AG08396 (cell line): ENCODE measurements at places on chromosomes 2 and 18.

DNA sequence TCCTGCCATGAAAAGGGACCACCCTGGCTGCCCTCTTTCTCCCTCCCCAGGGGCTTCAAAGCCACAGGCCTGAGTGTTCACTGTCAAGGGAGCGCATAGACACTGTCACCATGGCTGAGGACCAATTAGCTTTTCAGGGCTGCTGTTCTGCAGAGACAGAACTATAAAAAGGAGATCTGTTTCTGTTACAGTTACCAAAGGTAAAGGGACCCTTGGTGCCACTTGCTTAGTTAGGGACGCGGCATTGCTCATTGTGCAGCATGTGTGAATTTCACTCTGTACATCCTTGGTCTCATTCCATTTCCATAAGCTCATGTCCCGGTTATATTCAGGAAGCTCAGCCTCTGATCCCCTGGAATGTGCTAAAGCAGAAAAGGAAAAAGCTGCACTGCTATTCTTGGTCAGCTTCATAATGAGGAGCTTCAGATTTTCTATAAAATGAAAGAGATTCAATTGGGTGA is 55.5 kb upstream of the RNF152 start:
- no peak for DNase-seq

- DNase-seq: no peak
Measured at GRCh38 chr2:67834482-67834881, 228.3 kb downstream of the C1D start.

DNA sequence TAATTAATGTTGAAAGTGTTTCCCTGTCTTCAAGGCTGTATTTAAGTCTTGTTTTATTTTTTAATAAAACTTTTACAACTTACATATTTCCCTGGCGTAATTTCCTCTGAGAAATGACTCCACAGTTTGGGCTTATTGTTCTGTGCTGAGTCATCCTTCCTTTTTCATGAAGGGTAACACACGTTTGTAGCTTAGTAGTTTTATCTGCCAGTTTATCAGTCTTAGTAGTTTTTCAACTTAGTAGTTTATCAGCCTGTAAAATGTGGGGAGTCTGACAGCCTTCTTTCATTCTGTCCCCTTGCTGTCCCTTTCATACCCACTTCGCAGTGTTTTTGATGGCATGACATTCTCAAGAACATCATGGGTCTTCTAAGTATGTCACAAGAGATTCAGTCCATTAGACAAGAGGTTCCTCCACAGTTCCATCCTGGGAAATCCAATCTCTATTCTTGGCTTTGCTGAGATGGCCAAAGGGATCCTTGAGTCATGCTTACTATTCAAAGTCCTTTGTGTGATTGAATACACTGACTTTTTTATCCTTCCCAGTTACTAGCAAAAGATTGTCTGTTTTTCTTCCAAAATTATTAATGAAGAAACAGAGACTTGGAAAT is 60.0 kb upstream of the SGPP2 start:
- DNase-seq: no peak

- DNase-seq: no peak
Measured at GRCh38 chr2:14524803-14525080, 107.8 kb upstream of the LRATD1 start.

DNA sequence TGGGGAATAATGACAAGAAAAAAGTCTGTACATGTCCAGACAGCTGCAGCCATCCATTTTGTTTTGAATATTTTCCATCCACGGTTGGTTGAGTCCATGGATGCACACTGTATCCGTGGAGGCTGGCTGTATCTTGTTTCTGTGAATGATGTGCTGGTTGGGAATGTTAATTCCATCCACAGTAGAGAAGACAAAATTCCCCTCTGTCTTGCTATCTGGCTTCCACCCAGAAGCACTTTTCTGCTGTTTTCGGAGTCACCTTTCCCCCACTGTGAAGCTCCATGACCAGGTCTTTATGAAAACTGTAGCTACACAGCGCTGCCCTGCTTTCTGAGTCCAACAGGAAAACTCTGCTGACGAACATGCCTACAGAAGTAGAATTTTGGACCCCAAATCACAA is 122.3 kb downstream of the HRH4 start:
- no peak for DNase-seq

DNA sequence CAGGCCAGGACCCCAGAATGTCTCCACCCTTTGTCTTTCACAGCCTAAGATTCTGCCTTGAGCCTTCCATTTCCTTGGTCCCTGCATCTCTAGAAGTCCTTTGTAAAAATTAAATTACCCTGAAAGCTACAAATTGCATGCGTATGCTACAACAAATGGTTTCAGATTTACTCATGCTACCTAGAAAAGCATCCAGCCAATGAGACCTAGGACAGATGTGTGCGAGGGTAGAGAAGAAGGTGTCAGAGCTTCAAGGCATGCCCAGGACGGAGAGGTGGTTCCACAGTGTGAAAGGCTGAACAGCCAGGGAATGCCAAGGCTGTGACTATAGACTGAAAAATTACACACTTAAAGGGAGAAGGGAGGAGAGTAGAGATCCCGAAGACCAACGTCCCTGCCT is 40.2 kb downstream of the CCBE1 start:
- DNase-seq: no peak

- no peak for DNase-seq
Measured at GRCh38 chr2:45941531-45942236, 290.2 kb downstream of the PRKCE start.

GRCh38 chr2:176934869-176935415 is 277.7 kb upstream of the HNRNPA3 start:
- no peak for DNase-seq

GRCh38 chr18:68679528-68679927 is 35.4 kb downstream of the TMX3 start:
- peak; percentile 32 for DNase-seq

- peak; percentile 79 for DNase-seq
Measured at GRCh38 chr2:96342085-96342484, 6.5 kb downstream of the NCAPH start.

DNA sequence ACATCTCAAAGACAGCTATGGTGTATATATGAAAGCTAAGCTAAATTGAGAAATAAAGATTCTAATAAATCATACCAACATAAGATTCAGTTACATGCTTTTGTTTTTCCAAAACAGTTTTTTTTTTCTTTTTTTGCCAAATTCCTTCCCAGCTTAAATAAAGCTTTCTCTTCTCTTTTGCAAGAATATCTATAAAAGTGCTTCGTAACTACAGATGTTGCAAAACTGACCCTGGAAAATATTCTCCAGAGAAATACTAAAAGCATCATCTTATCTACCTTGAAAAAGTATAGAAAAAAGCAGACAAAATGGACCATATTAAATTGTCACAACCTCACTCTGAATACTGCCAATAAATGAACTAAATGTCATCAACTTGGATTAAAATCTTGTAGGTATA is 38.7 kb downstream of the FANCL start:
- no peak for DNase-seq

GRCh38 chr2:112794841-112795240 is 10.5 kb upstream of the IL1A start:
- DNase-seq: no peak

DNA sequence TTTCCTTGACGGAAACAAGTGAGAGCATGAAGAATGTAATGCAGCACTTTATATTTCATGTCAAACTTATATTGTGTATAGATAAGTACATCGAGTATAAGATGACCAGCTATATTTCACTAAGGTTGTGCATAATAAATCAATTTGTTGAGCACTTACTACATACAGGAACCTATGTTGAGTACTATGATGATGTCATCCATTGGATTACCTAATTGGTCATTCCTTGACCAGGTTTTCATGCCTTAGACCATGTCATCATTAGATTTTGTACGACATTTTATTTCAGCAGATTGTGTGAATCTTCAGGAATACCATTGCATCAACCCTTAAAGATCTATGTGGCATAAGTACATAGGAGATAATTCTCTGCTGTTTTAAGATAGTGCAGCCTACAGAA is 119.7 kb downstream of the CPS1 start:
- DNase-seq: no peak

DNA sequence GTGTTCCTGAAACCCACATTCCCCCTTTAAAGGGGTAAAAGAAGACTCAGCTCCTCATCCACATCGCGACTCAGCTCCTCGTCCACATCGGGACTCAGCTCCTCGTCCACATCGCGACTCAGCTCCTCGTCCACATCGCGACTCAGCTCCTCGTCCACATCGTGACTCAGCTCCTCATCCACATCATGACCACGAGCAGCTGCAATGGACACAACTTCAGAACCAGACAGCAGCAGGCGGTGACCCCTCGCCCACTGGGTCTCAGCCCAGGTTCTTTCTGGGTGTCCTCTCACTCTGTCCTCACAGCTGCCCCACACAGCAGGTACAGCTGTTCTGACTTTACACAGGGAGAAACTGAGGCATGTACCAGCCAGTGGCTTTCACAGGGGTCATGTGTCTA is 163.5 kb upstream of the SALL3 start:
- DNase-seq: no peak

DNA sequence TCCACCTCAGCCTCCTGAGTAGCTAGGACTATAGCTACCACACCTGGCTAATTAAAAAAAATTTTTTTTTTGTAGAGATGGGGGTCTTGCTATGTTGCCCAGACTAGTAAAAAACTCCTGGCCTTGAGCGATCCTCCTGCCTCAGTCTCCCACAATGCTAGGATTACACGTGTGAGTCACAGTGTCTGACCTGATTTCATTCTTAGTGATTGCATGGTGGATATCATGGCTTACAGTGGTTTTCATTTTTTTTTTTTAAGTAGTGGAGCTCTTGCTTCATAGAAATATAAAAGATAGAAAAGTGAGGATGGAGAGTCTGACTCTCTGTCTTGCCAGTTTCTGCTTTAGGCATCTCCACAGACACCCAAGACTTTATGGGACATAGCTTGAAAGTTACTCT is 83.6 kb downstream of the CDC42EP3 start:
- no peak for DNase-seq

GRCh38 chr2:183244300-183244844 is 120.1 kb downstream of the NUP35 start:
- DNase-seq: no peak

DNA sequence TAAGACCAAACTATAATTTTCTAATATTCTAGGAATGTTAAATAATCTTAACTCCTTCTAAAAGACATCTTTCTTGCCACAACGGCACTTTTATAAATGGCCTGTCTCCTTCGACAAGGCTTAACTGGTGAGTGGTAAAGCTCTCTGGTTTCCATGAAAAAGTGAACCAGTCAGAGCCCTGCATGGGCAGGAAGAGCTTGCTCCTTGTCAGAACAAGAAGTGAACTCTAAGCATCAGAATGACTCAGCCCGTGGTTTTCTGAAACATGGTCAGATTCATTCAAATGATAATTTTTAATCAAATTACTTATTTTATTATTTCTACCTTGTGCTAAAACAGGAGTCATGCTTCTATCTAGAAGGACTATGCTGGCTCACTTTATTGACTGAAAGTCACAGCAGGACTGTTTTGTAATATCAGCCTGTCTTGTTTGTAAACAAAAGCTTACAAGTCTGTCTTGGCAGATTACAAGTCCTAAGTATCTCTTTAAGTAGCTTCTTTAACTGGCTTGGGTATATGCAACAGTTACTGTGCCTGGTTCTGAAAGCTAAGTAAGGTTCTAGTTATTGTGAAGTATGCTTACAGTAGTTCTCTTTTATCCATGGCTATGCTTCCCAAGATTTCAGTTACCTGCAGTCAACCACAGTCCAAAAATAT is 245.4 kb downstream of the NAPG start:
- DNase-seq: no peak

- DNase-seq: no peak
Measured at GRCh38 chr2:232361646-232362045, 16.9 kb upstream of the ALPP start.

DNA sequence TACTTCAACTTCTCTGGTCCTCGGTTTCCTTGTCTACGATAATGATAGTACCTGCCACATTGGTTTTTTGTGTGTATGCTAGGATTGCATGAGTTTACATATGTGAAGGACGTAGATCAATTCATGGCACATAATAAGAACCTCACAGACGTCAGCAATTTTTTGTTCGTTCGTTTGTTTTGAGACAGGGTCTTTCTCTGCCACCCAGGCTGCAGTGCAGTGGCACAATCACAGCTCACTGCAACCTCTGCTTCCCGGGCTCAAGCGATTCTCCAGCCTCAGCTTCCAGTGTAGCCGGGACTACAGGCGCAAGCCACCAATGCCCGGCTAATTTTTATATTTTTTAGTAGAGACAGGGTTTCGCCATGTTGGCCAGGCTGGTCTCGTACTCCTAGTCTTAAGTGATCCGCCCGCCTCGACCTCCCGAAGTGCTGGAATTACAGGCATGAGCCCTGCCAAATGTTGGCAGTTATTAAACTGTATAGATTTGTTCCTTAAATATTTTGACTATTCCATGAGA is 756 bp upstream of the SLC35F5 start:
- no peak for DNase-seq

DNA sequence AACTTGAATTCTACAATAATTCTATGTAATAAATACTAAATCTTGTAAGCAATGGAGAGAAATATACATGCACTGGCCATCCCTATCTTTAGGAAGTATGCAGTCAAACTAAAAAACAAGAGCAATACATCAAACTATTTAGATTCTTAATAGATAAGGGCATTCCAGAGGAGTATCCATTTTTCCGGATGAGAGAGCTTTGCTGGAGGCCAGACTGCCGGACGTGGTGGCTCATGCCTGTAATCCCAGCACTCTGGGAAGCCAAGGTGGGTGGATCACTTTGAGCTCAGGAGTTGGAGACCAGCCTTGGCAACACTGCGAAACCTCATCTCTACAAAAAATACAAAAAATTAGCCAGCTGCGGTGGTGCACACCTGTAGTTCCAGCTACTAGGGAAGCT is 60.8 kb downstream of the KIF5C start:
- DNase-seq: no peak

DNA sequence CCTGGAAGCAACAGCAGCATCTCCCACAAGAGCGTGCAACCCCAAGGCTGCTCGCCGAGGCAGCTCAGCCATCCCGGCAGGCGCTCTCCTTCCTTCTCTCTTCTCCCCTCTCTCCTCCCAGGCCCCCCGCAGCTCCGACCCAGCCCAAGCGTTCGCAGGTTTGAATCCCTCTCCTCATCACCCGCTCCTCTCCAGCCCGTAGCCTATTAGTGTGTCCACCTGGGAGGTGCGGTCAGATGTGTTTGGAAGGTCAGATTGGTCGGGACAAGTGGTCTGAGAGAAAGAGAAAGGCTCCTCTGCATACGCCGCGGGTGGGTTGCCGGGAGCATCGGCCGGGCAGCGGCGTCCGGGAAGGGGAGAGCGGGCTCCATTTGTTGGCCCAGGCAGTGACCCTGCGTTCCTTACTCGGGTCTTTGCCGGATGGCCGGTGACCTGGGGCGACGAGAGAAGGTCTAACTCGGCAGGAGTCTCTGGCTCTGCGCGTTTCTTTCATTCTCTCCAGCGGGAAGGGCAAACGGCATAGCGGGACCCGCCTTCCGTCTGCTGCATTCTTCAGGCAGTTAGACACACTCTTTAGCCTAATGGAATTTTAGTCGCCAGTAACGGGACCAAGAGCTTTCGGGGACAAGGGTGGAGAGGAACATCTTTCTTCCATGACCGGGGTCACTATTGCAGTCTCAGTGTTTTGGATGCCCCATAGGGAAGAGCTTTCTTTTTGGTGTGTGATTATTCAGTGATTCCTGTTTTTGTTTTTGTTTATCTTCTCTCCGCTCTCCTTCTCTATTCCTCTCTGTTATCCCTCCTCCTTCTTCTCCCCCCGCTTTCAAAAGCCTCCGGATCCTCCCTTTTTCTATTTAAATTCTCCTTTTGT is 1.1 kb upstream of the TMEFF2 start:
- peak; percentile 54 for DNase-seq
